NCI-H510A (cell line): ENCODE measurements at places on chromosomes 5 and 9.

DNA sequence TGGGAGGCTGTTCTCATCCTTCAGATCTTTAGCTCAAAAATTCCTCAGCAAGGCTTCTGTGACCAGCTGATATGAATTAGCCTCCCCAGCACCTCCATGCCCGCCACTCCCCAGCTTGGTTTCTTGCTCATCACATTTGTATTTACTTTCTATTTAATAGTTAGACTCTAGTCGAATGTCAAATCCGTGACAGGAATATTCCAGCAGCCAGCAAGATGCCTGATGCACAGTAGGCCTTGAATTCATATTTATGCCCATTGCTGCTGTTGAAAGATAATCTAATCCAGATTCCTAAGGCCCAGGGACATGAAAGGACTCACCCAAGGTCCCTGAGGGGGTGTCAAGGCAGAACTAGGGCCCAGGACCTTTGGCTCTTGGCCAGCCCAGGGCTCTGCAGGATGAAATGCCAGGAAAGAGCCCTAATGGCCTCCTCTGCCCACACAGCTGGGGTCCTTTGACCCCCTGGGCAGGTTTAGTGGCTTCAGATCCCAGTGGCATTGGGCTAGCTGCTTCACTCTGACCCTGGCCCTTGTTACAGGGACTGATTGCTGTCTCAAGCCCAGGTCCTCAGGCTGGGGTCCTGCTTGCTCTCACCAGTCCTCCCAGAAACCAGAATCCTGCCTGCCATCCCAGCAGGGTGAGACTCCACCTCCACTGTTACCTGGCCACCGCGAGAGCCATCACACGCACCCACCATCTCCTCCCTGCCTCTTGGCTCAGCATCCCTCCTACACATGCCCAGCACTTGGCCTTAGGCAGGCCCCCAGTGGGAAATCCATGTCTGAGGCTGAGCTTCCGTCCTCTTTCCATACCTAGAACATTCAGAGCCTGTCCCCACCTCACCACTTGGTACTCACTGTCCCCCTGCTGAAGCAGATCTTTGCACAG is 7.3 kb downstream of the CSF1R start:
- no peak for DNase-seq

DNA sequence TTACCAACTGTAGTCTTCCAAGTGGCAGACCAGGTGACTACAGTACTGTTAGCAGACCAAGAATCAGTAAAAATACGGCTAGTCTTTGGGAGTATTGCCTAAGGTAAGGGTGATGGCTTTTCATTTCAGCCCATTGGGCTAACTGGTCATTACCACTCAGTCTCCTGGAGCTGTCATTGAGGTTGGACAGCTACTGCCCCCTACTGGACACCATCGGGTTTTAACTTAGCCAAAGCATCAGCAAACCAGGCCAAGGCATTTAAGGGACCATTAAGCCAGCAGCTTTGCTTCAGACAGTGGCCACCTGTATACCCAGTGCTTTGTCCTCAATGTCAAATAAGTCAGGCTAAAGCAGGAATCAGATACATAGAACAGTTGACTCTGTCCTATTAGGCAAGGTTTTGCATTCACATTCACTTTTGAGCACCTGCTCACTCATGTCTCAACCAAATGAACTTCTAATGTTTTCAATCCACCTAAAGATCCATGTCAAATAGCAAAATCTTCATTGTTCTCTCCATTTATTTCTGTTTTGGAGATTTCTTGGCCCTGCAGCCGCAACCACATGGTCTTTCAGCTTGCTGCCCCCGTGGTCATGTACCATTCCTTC is 117.2 kb downstream of the INVS start:
- DNase-seq: no peak

DNA sequence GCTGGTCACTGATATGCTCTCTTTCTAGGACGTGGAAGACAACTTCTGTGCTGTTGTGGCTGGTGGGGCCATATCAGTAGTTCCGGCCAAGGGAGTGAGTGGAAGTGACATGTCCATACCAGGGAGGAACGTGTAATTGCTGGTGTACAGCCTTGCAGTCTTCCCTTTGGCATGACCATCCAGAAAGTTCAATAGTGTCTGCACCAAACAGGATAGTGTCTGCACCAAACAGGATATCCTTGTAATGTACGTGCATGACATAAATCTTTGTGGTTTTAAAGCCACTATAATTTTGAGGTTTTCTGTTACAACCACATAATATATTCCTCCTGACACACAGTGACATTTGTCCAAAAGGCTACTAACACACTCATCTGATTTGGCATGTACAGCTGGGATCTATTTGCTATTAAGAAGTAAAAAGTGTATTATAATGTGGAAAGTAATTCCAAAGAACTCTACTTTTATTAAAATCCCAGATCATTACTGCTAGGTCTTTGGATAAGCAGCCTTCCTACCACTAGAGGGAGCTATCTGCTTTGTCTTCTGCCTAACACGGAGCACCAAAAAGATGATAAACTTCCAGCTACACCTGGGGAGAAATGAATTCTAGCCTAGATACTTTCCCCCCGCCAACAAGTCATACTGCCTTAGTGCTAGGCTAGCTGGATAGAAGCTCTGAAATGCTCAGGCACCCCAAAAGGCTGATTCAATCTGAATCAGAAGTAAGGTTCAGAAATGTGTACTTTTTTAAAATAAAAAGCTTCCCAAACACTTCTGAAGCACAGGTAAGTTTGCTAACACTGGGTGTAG is 52.7 kb downstream of the RNF145 start:
- DNase-seq: no peak

- peak; percentile 76 for DNase-seq
Observed at GRCh38 chr9:114387680-114388356, at the start of gene AKNA. AKNA (minus strand) TSS chr9:114387982; CDS start chr9:114381333, 6,649 bp downstream.

- DNase-seq: no peak
Observed at GRCh38 chr9:113137196-113138168, 13.3 kb upstream of the SLC31A2 start.

- DNase-seq: no peak
Observed at GRCh38 chr5:159508344-159508743, 178.1 kb upstream of the IL12B start.

DNA sequence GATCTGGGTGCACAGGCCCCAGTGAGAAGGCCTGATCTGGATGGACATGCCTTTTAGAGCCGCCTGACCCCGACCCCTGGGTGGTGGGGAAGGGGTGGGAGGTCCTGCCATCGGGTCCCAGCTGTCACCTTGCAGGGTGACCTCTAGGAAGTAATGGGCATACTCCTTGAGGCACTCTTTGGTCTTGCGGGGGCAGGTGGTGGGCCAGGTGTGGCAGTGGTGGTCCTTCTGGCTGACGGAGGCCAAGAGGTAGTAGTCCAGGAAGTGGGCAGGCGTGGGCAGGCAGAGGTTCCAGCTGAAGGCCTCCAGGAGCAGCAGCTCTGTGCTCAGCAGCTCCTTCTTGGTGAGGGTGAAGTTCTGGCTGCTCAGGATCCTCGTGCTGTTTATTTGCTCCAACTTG is 30.0 kb downstream of the FABP6 start:
- DNase-seq: no peak

DNA sequence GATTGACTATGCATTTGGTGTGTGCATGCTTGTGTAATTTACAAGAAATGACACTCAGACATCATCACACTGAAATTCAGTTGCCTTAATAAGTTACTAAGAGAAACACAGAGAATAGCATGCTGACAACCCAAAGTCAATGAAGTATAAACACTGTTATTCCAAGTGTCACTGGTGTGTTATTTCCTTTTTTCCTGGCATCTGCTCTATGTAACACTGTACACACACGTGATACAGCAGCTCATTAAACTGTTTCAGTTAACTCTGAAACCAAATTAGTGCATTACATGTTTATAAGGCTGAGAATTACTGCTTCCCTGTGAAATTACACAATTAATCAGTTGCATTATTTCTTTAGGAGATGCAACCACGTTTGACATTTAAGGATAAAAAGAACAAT is 252.7 kb downstream of the EFNA5 start:
- DNase-seq: no peak

DNA sequence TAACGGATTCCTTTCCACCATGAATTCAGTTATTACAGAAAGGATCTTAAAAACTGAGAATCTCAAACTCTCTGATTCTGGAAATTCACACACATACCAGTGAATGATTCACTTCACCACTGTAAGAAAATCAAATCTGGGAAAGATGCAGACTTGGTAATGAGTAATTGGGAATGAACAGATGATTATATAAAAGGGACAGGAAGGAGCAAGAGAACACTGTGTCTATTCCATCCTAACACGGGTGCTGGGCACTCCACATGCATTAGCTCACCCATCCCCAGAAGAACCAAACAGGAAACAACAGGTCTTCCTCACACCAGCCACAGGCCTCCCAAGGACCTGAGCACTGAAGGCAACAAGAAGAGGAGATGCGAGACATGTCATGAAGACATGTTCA is 74.8 kb upstream of the ZNF622 start:
- no peak for DNase-seq

DNA sequence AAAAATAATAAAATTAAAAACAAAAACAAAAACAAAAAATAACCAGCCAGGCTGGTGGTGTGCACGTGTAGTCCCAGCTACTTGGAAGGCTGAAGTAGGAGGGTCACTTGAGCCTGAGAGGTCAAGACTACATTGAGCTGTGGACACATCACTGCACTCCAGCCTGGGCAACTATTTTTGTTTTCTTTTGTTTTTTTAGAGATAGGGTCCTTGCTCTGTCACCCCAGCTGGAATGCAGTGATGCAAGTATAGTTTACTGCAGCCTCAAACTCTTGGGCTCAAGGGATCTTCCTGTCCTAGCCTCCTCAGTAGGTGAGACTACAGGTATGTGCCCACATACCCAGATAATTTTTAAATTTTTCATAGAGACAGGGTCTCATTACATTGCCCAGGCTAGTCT is 80.6 kb downstream of the CEMIP2 start:
- DNase-seq: no peak

DNA sequence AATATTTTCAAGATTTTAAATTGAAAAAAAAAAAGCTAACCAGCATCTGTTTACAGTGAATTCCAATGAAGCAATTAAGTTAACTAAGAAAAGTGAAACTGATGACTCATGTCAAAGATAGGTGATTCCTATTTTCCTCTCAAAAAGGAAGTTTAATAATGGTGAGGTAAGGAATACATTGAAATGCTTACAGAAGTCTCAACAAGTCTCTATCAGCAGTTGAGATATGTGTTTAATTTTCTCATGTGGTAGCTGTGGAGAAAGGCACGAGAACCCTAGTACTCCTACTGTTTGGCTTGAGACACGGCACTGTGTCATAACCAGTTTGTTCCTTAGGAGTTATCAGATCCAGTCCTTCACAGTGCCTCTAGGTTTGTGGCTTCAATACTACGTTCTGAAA is 114.5 kb downstream of the SLC25A46 start:
- DNase-seq: no peak

- DNase-seq: no peak
Observed at GRCh38 chr5:153458268-153458667, 32.2 kb upstream of the GRIA1 start.

- no peak for DNase-seq
Observed at GRCh38 chr9:136606687-136607333, 55.9 kb upstream of the EGFL7 start.

DNA sequence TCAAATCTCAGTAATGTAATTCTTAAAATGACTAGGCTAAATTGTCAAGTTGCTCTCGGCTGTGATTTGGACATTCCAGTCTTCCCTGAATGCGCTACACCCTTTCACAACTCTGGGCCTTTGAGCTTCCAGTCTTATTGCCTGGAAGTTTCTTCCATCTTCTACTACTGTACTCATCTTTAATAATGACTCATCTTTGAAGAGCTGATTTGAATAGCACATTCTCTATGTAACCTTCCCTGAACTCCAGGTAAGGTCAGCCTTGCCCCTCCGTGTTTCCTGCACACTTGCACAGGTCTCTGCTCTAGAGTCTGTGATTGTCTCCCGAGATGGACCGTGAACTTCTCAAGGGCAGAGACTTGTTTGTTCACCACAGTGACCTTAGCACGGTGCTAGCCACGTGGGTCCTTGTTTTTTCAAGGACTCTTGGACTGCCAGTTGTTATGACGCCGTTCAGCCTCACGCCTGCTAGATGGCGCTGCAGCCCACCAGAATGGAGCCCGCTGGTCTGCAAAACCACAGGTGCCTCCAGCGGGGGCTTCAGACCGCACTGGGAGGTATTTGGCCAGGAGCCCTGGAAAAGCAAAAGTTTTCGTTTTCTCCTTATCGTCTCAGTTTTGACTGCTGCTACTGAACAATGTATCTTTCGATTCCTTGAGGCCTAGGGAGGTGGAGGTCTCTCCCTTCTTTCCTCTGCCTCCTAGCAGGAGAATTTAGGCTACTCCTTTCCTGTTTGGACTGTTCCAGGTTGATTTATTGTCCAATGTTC is 44.4 kb downstream of the SEC61B start:
- DNase-seq: peak; percentile 40

DNA sequence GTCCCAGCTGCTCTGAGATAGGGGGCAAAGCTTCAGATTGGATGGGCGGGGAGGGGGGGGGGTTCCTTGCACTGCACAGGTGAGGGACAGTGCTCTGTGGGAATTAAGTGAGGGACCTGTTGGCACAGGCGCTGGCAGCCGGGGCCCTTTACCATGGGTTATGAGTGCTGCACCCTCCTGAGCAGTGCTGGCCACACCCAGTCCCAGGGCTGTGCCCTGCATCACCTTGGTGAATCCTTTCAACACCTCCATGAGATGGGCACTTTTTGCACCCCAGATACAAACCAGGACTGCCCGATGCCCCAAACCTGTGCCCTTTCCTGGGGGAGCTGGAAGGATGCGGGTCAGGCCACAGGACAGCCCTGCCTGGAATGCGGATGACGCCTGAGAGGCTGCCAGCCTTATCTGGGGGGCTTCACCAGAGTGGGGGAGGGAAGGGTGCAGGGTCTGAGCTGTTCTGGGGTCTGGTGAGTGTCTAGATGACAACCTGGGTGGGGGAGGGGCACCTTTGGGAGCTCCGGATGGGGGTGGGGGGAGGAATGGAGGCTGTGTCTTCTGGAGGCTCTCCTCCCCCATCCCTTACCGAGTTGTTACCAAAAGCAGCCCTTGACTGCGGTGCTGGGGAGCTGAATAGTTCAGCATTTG is 5.2 kb downstream of the CRB2 start:
- DNase-seq: no peak

DNA sequence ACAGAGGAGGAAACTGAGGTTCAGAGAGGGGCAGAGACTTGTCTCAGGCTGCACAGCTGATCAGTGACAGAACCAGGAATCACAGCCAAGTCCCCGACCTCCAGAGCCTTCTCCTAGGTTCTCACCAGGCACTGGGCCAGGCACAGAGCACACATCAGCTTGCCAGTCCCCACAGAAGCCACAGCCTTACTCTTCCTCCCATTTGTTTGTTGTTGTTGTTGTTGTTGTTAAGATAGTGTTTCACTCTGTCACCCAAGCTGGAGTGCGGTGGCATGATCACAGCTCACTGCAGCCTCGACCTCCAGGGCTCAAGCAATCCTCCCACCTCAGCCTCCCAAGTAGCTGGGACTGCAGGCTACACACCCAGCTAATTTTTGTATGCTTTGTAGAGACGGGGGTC is 41.4 kb downstream of the NAIF1 start:
- DNase-seq: no peak
